Globus pallidus (tissue), 1 donor: ENCODE measurements at places on chromosomes 5 and 9.

DNA sequence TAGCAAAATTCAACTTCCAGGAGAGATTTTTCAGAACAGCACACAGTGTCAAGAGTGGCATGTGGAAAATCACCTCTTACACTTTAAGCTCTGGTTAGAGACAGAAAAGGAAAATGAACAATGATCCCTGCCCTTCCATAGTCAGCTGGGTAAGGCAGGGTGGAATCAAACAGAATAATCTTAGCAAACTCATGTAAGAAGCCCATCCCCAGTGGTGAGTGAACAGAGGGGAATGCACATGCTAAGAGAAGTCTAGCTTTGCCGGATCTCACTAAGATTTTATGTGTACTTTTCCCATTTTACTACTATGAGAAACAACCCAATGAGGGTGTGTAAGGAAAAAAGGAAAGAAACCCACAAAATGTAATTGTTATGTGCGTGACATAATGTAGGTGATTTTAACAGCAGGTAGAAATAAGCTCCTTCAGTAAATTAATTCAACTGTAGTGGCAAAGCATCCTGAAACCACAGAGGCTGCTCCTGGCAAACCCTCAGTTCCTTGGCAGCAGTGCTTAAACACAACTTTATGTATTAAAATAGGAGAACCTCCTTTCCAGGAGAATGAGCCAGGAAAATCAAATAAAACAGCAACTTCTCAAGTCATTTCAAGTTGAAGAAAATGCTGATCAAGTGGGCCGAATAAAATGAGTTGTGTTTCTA lies 366.0 kb upstream of the TRPC7 start:
- DNase-seq: peak; percentile 20

GRCh38 chr5:172509405-172509781 lies 55.1 kb upstream of the SH3PXD2B start:
- DNase-seq: no peak

DNA sequence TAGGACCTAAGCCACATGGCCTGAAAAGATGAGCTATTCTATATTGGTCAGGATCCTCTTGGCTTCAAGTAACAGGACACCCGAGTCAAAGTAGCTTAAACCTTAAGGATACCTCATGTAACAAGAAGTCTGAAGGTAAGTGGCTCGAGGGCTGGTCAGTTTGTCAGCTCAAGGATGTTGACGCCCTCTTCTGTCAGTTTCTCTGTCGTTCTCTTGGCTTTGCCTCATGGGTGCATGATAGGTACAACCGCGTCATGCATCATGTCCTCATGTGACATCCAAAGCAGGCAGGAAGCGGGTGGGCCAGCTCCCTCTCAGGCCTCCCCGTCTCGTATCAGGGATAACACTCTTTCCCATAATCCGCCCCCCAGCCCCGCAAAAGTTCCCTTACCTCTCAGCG lies 22.1 kb upstream of the TCERG1 start:
- DNase-seq: no peak

DNA sequence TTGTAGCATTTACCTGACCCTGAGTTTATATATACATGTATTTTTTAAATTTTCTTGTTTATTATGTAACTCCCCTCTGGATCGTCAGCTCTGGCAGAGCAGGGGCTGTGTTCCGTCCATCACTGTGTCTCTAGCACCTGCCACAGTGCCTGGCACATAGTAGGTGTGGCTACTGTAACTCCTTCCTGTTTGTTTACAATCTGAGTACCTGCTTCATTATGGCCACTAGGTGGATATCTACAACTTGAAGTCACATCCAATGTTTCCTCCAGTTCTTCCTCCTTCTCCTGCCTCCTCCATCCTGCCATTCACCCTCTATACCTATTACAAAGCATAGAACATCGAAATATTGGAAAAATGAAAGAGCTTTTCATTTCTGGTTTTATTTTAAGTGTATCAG lies 14.2 kb upstream of the PPP1R2B start:
- DNase-seq: no peak

- DNase-seq: no peak
These were observed 323.4 kb downstream of the PSAT1 start for GRCh38 chr9:78620303-78620702.

- no peak for DNase-seq
These were observed 527 bp downstream of the MEF2C start for GRCh38 chr5:88882276-88883038.

- no peak for DNase-seq
These were observed 153.9 kb upstream of the MEF2C start for GRCh38 chr5:89036704-89037489.

- DNase-seq: no peak
These were observed 300.0 kb downstream of the PDE4D start for GRCh38 chr5:59593439-59594007.

DNA sequence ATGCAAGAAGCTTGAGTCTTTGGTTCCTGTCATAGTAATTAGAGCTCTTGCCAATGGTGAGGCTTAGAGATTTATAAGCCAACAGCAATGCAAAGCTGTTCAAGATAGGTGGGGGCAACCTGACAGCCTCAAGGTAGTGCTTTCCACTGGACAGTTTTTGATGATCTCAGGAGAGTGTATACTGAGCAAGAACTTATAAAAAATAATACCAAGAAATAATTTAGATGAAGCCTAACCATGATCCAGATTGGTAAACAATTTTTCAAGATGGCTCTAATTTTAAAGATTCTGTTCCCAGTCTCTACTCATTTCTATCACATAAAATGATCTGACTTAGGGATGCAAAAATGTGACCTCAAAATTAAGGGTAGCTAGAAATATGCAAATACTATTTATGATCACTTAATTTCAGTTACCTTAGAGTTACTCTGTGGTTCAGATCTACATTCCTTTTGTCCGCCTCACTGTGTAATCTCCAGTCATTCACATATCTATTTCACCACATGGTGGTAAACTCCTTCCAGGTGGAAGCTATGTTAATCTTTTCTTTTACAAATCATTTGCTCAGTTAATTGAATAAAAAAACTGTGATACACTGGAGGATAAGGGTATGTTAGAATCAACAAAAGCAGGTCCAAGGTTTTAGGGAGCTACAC lies 1228.0 kb upstream of the C9orf72 start:
- no peak for DNase-seq
